ENCODE measurements at places on chromosomes 7 and 10.

- no peak for DNase-seq
These were observed 625 bp downstream of the GIMAP2 start for GRCh38 chr7:150686030-150686631.

- no peak for DNase-seq
These were observed 541 bp downstream of the ZSCAN25 start for GRCh38 chr7:99617192-99617781.

DNA sequence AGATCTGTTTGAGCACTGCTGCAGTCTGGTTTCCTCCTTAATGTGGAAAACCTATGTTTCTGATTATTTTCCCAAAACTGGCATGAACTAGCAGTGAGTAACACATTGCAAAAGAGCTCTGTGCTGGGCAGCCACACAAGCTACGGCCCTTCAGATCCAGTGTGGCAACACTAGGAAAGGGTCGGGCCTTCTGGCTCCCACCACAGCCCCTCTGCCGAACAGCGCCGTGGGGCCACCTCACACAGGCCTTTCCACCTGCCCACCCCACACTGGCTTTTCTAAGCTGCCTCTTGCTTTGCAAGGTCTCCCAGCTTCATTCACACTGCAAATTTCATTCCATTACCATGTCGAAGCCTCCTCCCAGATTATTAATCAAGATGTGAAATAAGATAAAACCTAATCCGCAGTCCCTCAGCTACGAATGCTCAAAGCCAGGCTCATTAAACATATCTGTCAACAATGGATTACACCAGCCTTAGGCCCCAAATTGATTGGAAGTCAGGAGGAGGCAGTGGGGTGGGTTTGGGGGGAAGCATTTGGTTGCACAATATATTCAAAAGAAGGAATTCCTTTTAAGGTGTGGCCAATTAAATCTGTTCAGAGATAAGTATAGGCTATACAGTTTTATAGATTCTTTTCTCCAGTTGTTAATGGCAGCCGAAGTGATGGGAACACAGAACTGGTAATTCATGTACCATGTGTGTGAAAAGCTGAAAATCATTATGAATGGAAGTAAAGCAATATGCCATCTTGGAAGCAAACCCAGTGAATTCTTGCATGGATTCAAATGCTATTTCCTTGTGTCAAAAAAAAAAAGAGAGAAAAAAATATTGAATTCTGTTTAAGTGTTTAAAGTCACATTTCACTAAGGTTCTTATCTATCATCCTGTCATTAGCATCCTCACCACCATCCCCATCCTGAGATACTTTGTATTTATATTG, 223.7 kb downstream of the MTERF1 start:
- DNase-seq, result no peak

GRCh38 chr10:80526218-80526617, 11.5 kb upstream of the SH2D4B start:
- DNase-seq, result no peak

DNA sequence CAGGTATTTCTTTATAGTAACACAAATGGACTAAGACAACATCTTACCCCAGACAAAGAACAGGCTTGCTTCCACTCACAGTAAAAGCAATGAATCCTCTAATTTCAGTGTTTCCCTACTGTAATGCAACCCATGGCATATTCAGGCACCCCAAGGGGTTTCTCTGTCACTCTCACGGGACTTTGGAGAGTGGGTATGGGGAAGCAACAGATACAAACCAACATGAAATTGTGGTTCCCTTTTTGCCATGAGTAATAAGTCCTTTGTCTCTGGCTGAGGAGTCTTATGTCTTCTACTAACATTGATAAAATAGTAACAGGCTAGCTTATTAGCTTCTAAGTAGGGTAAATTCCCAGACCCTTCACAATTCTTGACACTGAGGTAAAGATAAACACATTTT, 51.4 kb upstream of the AOAH start:
- DNase-seq, result no peak

GRCh38 chr7:31126976-31127375, 74.9 kb downstream of the ADCYAP1R1 start:
- no peak for DNase-seq

GRCh38 chr7:157009170-157009777, 1.2 kb downstream of the MNX1 start:
- DNase-seq, result no peak

- no peak for DNase-seq
These were observed 270.5 kb downstream of the CCDC3 start for GRCh38 chr10:12730809-12731519.

DNA sequence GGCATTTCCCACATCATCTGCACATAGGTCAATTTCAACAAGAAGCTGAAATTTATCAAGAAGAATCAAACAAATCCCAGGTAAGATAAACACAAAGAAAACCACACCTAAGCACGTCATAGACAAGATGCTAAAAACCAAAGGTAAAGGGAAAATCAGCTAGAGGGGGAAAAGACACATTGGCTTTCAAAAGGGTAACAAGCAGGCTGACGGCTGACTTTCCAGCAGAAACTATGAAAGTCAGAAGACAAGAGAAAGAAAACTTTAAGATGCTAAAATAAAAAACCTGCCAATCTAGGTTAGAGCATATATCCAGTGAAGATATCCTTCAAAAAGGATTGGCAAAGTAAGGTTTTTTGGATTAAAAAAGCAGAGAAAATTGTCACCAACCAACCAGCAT, 59.9 kb upstream of the RHEB start:
- no peak for DNase-seq

DNA sequence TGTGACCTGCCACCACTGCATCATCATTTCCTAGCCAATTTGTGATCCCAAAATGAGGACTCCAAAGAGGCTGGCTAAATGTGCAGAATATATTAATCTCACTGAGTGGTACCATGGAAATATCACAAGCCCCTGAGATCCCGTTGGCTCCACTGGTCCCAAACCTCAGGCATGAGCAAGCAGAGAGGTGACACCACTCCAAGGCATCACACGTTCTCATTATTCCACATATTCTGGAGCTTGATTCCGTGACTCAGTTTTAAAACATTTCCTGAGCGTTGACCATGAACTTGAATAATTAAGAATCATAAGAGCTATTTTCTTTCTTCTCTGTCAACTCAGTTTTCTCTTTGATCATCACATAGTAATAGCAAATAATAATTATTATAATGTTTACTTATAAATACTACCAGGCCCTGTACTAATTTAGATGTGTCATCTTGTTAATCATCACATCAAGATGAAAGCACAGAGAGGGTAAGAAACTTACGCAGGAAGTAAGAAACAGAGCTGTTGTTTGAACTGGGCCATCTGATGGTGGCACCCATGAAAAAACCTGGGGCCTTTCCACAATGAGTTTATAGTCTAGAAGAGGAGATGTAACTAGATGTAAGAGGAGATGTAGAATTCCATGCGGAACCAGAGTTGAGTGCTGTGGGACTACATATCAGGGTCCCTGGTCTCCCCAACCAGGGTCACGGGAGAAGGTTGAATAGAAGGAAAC, 3.5 kb downstream of the APBB1IP start:
- DNase-seq, result no peak
